ENCODE measurements at places on chromosomes 5 and 9. TPM values are rescaled to one million over a fixed set of nuclear protein-coding genes. Genes with fewer than 3 reads are reported as not detected.

GRCh38 chr5:147631428-147632003 is 121.6 kb upstream of the DPYSL3 start:
- no peak for DNase-seq

DNA sequence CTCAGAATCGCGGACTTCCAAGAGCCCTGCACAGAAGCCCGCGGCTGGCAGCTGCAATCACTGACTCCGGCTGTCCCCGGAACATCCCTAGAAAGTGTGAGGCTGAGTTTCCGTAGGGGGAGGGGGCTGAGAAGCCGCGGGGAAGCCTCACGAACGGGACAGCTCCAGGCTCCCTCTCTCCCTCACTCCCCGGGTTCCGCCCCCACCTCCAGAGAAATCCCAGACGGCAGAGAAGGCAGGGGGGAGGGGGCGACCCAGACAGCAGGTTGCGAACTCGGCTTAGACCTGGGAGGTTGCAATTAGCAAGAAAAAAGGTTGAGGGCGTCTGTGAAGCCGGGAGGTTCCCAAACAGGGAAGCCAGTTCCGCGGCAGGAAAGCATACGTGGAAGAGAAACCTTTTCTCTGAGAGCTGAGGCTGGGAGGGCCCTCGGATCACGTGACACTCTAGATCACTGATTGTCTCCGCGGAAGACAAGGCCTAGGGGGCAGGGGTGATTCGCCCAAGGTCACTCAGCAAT is 73.8 kb upstream of the CPLX2 start:
- DNase-seq: no peak

GRCh38 chr5:157582731-157583620 is 7.4 kb upstream of the ADAM19 start:
- DNase-seq: no peak

- no peak for DNase-seq
Measured at GRCh38 chr5:73966451-73966850, 340.5 kb downstream of the ARHGEF28 start.

Gene ACSL6
- 129 TPM for total RNA-seq

Gene PCDHGA11
- 2.5 TPM for total RNA-seq

Gene CCDC152
- total RNA-seq: 1.1 TPM
